ENCODE measurements at places on chromosomes 1 and 21.

DNA sequence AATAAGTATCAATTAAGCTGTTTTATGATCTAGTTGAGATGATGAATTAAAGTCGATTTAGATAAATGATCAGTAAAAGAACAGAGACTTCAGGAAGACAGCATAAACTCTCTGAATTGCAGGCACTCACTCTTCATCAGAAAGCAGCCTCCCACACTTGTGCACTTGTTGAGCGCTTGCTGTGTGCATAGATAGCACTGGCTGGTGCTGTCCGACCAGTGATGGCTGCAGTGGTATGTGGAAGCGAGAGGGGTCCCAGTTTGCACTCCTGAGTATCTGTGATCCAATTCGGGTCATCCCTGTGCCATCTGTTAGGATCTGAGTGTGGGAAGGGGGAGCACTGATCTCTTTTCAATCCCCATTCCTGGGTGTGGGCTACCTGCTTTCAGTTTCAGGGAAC is 137.8 kb downstream of the CAMTA1 start:
- no peak for DNase-seq

DNA sequence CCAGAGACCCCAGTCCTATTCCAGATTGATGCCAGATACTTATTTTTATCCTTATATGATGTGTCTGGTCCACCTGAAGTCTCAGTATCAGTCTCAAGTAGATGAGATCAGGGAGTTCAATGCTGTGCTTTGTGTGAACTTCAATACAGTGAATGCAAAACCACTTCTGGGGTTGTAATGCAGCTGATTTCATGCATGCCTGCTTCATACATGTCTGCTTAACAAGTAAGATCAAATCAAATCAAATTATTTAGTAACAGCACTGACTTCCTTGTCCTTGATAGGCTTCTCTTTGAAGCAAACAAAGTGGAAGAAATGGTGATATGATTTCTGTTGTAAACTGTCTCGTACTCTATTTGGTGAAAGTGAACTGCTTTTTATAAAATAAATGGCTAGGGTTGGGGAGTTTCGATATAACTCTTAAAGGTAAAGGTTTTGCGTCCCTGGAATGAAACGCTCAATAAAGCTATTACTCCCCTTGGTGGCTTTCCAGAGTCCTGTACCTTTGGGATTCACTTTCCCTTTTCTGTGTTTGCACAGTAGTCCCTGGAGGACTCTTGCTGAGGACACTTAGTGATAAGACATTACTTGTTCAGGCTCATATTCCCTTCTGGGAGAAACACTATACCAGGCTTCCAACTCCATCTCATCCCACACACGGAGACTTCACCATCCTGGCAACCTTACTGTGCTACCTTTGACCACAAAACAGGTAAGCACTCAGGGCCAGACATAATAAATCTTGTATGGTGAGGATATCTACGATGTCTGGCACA is 59.3 kb downstream of the FH start:
- no peak for DNase-seq

- DNase-seq, result no peak
Measured at GRCh38 chr21:35559829-35560225, 500.5 kb downstream of the SETD4 start.

DNA sequence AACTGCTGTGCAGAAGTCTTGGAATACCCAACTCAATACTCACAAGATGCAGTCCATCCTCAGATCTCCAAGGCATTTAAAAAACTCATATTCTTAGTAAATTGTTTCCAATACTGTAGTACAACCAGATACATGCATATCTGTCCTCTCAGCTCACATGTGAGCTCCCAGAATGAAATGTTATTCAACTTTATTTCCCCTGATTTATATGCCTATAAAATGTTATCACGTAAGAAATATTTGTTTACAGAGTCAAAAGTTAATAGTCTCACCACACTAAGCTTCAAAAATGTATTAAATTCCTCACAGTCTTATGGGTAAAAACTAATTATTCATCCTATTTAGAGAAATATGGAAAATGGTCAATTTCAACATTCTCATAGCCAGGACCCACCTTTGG is 56.6 kb downstream of the LTN1 start:
- no peak for DNase-seq

- DNase-seq, result no peak
Measured at GRCh38 chr1:85563139-85563538, 17.4 kb upstream of the CCN1 start.

DNA sequence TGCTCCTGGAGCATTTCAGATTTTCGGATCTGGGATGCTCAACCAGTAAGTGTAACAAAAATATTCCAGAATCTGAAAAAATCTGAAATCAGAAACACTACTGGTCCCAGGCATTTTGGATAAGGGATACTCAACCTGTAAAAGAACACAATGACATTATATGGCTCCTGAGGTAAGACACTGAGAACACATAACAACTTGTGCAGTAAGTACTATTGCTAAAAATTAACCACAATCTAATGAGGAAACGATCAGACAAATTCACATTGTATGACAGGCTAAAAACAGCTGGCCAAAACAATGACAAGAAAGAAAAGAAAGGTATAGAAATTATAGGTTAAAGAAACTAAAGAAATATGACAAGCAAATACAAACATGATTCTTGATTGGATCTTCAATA is 54.9 kb downstream of the LTN1 start:
- DNase-seq, result no peak

DNA sequence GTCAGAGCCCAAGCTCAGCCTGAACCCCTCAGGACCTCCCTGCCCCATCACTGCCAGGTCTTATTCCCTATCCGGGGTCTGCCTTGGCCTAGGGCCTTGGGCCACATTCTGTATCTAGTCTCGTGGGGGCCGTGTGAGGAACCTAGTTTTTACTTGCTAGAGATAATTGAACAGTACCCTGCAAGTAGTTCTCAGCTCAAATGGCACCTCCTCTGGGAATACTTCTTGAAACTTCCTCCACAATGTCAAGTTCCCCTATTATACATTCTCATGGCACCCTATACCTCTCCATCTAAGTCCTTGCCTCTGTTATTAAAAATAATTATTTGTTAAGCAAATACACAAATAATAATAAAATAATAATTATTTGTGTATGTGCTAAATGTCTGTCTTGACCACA is 32.9 kb upstream of the CSF1 start:
- no peak for DNase-seq

DNA sequence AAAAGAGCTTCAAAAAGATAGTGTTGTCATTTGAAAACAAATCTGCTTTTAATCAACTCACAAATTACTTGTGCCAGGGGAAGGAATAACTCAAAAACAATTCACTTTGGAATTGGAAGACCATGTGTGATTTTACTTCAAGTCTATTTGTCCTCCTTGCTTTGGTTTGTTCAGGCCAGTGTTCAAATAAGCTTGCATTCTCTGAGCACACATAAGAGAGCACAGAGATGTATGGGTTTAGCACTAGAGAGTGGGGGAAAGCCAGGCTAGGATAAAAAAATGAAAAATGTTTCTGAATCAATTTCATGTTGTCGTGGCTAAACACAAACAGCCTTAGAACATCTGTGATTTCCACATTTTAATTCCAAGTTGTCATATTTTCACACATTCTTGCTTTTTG is 325.7 kb upstream of the LYPLAL1 start:
- DNase-seq, result no peak

DNA sequence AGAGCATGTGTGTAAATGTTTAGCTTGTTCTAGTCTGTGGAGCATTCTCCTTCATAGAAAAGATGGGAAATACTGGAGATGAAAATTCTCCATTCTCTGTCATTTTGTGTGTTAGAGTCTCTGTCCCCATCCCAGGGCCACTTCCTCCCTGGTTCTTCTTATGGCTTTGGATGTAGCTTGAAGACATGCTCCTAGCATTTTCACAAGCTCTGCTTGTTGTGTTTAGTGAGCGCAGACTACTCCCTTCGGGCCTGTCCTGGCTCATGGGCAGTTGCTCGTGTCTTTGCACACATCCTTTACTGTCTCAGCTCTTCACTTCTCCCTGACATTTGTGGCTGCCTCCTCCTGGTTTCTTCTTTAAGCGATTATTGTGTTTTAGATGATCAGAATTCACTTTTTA is 30.4 kb downstream of the MAPKAPK2 start:
- DNase-seq, result no peak

DNA sequence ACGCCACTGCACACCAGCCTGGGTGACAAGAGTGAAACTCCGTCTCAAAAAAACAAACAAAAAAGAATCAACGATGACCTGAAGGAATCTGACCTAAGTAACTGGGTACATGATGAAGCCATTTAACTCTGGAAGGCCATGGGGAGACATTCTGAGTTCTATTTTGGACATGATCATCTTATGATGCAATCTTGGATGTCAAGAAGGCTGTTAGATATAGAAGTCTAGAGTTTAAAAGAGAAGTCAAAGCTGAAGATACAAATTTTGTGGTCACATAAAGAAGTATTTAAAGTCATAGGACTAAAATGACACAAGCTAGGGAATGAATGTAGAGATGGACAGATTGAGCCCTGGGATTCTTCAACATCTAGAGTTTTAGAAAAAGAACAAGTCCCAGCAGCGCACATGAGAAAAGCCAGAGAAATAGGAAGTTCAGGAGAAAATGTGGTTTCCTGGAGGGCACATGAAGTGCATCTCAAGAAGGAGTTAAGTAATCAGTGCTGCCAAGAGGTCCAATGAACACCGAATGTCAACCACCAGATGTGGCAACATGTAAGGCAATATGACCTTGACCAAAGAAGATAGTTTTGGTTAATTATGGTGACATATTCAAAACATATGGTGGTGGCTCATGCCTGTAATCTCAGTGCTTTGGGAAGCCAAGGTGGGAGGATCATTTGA is 26.8 kb downstream of the ELK4 start:
- DNase-seq, result no peak

DNA sequence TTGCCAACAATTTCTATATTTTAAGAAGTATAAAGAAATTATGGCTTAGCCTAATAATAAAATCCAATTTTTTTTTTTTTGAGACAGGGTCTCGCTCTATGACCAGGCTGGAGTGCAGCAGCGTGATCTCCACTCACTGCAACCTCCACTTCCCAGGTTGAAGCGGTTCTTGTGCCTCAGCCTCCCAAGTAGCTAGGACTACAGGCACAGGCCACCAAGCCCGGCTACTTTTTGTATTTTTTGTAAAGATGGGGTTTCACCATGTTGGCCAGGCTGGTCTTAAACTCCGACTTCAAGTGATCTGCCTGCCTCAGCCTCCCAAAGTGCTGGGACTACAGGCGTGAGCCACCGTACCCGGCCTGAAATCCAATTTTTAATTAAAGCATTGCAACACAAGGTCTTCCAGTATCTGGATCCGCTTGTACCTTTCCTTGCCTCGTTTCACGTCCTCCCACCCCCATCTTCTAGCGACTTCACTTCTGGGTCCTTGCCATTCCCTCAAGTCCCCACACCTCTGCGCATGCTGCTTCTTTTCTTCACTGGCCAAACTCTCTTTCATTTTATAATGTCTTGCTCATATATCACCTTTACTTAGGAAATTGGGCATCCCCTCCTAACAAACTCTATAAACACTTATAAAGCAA is 2.3 kb downstream of the FUBP1 start:
- DNase-seq, result no peak

- DNase-seq, result no peak
Measured at GRCh38 chr1:102858695-102859094, 249.6 kb downstream of the COL11A1 start.

DNA sequence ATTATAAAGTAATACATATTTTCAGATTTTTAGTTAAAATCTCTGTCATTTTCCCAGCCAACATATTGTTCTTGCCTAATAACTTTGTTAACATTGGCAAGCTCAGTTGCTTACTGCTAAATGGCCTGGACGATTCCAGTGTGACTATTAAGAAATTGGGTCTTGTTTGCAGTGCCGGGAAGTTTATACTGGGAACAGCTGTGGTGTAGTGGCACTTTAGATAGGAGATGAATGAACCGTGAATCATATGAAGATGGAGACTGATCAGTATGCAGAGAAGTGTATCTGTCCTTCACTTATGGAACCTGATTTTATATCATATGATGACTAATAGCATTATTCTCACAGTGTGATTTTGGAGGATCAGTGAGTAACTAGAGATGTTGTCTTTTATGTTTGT is 3.3 kb downstream of the CHRM3 start:
- DNase-seq, result no peak

DNA sequence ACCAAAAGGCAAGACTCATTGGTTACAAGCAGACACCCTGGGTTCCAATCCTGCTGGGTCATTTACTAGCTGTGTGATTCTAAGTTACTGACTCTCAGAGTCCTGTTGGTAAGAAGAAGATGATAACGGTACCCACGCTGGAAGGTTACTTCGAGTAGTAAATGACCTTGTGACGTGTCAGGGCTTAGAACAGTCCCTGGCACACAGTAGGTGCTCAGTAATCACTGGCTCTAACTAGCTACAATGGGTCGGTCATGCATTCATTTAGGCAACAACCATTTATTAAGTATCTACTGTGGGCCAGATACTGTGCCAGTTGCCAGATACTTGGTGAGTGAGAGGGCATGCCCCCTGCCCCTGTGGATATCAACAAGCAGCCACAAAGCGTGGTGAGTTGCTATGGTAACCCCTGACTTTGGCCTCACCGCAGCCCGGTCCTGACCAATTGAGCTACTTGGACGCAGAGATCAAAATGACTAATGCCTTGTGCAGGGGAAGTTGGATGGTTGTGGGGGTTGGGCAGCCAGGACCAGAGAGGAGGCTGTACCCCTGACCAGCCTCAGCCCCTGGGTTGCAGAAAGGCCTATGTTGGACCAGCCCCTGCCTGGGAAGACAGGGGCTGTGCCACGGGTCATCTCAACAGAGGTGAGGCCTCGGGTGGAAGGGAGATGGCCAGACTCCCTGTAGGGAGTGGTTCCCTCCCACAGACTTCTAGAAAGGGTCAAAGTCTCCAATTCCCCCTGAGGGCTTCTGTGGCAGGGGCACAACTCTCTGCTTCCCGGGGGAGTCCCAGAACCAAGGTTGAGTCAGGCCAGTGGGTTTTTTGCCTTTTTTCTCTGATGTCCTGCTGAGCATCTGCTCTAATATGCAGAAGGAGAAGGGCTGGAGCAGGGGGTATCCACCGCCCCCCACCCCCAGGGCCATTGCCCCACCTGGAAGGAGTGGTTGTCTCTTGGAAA is 16.0 kb downstream of the DHRS3 start:
- no peak for DNase-seq

GRCh38 chr1:209398313-209398991 is 185.1 kb upstream of the CAMK1G start:
- no peak for DNase-seq

GRCh38 chr1:212177542-212177941 is 107.7 kb upstream of the PPP2R5A start:
- DNase-seq, result no peak
